ENCODE measurements at places on chromosomes 1 and 21. TPM values are rescaled to one million over a fixed set of nuclear protein-coding genes. Genes with fewer than 3 reads are reported as not detected.
A peak's percentile ranks its signal among the peaks of the same experiment; 100 is the strongest.

DNA sequence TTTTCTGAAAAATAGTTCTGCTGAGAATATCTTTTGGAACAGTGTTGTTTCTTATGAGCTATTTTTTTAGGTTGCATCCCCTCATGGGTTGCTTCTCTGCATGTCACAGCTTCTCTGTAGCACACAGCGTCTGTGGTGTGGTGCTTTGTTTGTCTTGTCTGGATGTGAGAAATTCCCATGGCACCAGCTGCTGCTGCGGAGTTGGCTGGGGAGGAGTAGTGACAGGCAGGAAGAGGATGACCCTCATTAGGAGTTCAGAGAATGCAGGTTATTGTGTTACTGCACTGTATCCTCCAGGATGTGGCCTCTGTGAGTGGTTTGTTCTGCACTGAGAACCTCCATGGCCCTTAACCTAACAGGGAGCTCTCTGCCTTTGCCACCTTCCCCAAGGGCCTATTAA lies 64.8 kb downstream of the TSEN15 start:
- DNase-seq: no peak

GRCh38 chr1:5970610-5971273 lies 21.5 kb downstream of the NPHP4 start:
- DNase-seq: no peak

GRCh38 chr1:115400891-115401290 lies 62.8 kb upstream of the NGF start:
- no peak for DNase-seq

- DNase-seq: no peak
Observed at GRCh38 chr1:232598133-232598532, 31.8 kb downstream of the SIPA1L2 start.

RBP7 gene
- total RNA-seq: not detected

DNA sequence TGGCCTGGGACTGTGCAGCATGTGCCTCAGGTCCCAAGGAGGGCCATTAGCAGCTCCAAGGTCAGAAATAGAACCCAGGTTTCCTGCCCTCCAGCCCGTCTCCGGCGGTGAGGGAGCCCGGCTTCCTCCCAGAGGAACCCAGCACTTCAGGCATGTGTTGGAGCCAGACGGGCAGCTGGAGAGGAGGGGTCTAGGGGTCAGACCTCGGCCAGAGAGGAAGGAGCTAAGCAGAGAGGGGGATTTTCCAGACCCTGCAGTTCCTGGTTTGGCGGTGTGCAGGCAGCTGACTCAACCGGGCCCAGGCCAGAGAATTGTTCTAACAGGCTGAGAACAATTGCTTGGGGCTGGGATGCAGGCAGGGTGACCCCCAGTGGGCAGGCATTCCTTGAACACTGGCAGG lies 37.1 kb downstream of the HSPG2 start:
- no peak for DNase-seq

DNA sequence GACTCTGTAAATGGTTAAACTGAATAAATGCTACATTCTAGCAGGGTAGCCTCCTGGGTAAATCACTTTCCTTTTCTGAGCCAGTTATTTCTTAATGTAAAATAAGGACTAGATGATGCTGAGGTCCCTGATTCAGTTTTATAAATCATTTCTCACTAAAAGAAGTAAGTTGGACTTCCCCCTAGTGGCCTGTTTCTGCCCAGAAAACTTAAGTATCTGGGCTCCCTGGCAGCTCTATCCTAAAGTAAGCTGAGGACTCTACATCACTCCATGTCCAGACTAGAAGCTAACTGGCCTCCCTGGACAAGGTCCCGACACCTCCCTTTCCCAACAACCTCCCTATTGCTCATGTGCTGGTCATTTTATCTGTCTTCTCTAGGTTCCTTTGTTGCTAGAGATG lies 3.0 kb downstream of the GPN2 start:
- DNase-seq: no peak

DNA sequence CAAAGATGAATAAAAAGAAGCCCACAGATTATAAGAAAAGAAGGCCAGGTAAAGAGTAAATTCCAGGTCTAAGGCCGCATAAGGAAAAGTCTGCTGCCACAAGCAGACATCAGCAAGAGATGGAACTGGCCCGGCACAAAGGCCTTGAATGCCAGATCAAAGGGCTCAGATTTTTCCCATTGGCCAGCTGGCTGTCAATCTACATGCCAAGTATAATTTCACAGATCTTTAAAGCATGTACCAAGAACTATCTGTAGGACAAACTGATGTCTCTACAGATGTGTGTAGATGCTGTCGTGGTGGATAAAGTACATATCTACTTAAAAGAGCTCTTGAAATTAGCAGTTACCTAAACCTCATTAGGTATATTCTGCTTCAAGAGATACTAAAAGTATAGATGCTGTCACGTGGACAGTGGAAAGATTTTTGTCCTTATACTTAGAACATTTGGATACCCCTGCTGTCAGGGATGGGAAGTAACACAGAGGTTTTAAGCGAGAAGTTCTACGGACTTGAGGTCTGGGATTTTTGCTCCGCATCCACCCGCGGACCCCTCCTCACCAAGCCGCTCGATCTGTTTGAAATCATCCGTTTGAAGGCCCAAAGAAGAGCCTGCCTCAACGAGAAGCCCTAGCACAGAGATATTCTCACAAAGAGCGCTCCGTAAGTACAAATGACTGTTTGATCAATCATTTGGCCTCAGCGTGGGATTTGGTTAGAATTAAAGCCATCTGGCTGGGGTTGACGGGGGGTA lies 10.1 kb downstream of the GLIS1 start:
- no peak for DNase-seq

GRCh38 chr1:200683298-200683697 lies 13.6 kb upstream of the DDX59 start:
- DNase-seq: no peak

GRCh38 chr1:12598974-12599373 lies 19.0 kb downstream of the DHRS3 start:
- no peak for DNase-seq

DNA sequence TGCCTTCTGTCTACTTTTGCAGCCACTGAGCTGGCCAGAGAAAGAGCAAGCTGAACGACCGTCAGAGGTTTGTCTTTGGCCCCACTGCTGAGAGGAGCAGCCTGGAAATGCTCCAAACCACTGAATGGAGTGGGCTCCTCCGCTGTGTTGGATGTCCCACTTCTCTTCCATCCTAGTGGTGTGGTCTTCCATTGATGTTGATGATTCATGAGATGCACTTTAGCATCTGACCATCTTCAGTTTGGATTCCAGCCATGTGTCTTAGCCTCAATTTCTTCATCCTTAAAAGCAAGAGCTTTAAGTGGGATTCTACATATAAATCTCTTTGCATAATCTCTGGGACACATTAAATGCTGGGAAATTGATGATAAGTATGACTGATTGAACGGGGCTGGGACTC lies 276.9 kb downstream of the SIPA1L2 start:
- DNase-seq: no peak

DNA sequence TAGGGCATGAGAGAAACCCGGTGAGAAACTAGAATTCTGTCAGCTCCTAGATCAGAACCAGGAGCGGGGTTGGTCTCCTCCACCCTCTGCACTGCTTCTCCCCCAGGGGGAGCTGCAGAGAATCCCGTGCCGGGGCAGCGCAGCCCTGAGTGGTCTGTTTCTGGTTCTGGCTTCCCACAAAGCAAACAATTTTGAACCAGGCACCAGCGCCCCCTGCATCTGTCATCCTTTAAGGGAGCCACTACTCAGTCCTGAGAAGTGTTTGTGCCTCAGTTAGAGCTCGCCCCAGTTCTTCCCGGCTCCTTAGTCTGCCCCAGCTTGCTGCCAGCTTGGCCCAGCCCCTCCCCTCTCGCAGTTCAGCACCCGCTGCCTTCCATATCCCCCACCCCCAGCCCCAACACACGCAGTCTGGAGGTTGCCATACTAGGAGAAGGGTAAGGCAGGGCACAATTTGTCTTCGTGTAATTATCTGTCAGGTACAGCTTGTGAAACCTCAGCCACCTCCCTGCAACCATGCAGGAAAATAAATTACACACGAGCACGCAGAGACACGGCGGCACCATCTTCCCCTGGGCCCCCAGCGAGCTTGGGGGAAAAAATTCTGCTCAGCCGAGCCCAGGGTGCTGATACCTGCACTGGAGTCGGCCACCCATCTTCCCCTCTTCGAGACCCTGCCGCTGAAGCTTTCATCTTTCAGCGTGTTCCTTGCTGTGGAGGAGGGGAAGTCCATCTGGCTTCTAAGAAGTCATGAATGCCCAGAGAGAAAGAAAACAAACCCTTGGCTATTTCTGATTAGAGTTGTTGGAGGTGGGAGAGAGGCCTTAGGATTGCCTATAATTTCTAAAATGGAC lies 62.6 kb upstream of the CD1D start:
- no peak for DNase-seq

- DNase-seq: no peak
Observed at GRCh38 chr1:205124726-205125125, 2.9 kb upstream of the RBBP5 start.

DNA sequence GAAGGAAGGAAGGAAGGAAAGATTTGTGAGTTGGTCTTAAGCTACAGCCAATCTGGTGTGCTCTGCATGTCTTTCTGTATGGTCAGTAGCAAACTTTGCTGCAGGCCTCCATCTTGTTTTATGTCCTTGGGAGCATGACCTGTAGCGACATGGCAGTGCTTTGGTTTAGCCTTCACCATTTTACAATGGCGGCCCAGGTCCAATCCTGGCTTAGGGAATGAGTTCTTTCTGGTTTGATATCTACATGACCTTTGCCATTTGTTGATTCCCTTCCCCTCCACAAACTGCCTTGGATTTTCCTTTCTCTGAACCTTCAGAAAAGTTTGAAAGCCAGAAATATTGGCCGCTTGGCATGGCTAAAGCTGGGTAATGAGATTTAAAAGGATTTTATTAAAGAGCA lies 30.5 kb upstream of the TSPEAR start:
- DNase-seq: no peak

CCDC24 gene
- total RNA-seq: 2.2 TPM

DNA sequence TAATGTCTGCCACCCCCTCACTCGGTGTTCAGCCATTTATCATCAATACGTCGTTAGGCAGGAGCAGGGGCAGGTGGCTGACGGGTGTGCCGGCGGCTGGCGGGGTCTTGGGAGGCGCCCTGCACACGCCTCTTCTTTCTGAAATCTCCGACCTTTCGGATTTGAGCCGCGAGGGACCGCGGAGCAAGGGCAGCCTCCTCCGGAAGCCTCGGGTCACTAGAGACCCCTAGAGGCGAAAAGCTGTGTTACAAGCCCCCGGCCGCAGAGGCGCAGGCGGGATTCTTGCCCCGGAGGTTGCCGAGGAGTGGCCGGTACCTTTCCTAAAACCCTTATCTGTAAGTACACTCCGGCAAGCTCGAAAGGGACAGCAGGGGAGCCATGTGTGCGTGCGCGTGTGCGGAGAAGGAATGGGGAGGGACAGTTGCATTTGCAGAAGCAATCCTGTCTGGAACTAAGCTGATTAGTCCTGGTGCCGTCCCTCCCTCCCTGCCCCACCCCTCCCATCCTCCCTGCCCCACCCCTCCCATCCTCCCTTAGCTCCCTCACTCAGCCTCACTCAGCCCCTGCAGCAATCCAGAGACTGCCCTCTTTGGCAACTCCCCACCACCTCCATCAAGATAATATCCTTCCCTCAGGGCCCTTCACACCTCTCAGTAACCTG lies 11.0 kb downstream of the BRINP2 start:
- no peak for DNase-seq

KDM5B gene
- 12.7 TPM for total RNA-seq

DNA sequence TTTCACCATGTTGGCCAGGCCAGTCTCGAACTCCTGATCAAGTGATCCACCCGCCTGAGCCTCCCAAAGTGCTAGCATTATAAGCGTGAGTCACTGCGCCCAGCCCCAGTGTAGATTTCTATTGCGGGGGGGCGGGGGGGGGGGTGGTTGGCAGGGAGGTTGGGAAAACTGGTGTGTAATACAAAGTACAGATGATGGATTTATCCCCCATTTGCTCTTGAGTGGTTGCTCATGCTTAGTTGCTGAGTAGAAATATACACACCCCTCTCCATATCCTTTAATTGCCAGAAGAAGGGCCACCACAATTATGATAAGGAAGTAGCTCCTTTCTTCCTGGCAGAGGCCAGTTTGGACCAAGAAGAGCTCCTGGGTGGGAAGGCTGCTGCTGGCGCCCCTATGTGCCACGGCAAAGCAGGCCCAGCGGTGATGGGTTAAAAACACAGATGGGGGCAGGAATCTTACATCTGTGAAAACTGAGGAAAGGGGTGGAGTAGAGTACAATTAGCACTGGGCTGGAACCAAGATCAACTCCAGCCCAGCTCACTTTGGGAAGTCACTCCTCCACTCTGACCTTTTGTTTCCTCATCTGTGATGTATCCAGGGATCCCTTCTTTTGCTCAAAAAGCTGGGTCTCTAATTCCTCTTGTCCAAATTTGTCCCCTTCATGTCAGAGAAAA lies 55.2 kb downstream of the MRPL37 start:
- no peak for DNase-seq

SLC35F3 gene
- total RNA-seq: 8.6 TPM

- no peak for DNase-seq
Observed at GRCh38 chr1:206537141-206537540, 29.8 kb downstream of the RASSF5 start.

TMEM82 gene
- not detected for total RNA-seq

- DNase-seq: peak; percentile 55
Observed at GRCh38 chr21:36097427-36098181, 27.8 kb downstream of the CBR1 start.

- no peak for DNase-seq
Observed at GRCh38 chr1:20271498-20272400, 18.9 kb upstream of the VWA5B1 start.

DNA sequence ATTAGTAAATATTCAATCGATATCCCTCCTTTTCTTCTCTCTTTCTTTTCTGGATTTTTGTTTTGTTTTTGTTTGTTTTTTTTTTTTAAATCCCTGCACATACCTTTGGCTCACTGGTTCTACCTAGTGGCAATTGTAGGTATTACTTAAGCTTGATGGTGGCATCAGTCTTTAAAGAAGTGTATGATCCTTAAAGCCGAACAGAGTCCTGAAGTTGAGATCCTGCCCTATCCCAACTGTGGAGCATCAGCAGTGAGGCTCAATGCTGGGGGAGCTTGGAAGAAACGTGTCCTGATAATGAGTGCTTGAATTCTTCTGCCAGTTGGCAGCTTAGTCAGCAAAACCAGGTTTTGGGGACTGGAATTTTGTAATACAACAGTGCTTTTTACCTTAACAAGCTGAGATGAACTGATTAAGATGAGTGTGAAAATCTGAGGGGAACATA lies 60.8 kb downstream of the FASLG start:
- DNase-seq: no peak

DNA sequence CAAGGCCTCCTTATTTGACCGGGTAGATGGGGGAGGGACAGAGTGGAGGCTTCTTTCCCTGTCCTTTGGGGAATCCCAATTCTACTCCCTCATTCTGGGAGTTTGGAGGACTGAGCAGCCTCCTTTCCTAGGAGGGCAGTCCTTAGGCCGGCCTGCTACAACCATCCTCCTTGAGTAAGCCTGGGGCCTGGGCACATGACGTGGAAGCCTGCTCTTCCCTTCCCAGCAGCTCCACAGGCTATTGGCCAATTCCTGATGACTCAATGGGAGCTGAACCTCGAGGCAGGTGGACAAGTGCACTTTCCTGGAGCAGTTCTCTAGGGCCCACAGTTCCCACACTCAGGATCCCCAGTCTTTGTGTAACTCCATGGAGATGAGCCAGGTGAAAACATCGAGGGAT lies 3.1 kb downstream of the KCNA10 start:
- no peak for DNase-seq

OVAAL gene
- total RNA-seq: not detected

GRCh38 chr1:203858975-203859374 lies 2.4 kb upstream of the SNRPE start:
- no peak for DNase-seq
